Cardiac septum (tissue), 1 donor: ENCODE measurements at places on chromosomes 2 and 18. TPM values are rescaled to one million over a fixed set of nuclear protein-coding genes. Genes with fewer than 3 reads are reported as not detected.

- DNase-seq: no peak
These were observed 230.3 kb upstream of the SLC14A2 start for GRCh38 chr18:45384962-45385315.

- DNase-seq: no peak
These were observed 47.2 kb downstream of the WDR33 start for GRCh38 chr2:127763776-127764175.

- DNase-seq: no peak
These were observed 245.0 kb upstream of the MGAT5 start for GRCh38 chr2:134008837-134009236.

DNA sequence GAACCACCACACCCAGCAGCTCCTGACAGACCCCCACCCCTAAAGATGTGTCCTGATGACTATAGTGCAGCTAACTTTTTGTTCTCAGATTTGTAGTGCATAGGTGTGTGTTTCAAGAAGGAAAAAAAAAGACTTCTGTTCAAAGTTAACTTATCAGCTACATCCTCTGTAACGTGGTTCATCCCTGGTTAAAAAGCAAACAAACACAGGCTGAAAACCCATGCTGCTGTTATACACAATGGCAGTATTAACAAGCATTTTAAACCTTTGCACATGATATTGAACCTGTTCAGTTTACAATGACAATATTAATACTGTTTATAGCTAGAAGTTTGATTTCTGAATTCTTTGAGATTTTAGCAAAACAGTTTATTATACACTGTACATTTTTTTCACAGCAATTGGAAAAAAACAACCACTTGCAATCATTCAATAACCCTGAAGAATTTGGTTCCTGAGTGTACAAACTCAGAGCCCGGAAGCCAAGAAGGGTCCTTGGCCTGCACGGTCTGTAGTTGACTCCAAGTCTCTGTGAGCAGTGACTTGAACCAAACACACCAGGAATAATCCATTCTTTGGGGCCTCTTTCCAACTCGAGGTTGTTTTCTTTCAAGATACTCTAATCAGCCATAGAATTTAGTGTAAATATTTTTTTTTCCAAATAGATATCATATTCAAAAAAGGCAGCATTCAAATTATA, 153.2 kb upstream of the MAPRE2 start:
- no peak for DNase-seq

GRCh38 chr2:46816846-46817726, 98.5 kb downstream of the MCFD2 start:
- peak; percentile 68 for DNase-seq

GRCh38 chr2:75808793-75809535, 98.2 kb upstream of the GCFC2 start:
- DNase-seq: no peak

DNA sequence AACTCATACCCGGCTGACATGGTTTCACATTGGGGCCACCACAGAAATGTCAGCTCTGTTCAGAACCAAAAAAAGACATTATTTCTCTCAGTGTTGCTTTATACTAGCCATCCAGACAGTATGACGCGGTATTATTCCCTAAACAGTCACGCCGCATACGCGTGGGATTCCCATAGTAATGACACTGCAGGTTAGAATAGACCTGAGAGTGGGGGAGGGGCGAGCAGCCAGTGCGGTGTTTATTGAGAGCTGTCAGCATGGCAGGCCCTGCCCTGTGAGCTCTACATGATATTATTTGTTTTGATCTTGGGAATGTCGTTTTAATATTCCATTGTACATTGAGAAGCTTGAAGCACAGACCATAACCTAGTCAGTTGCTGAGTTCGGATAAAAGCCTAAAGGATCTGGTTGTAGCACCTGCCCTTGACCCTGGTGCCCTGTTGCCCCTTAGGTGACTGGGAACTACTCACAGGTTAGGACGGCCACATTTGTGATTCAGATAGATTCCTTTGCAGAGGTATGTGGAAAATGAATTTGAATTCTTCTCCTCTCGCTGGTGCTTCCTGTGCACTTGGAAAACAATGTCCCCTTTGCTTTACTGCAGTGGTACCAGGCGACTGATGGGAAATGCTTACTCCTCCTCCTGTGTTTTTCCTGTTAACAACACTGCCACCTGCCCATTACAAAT, 150.1 kb downstream of the ARHGAP28 start:
- no peak for DNase-seq

DNA sequence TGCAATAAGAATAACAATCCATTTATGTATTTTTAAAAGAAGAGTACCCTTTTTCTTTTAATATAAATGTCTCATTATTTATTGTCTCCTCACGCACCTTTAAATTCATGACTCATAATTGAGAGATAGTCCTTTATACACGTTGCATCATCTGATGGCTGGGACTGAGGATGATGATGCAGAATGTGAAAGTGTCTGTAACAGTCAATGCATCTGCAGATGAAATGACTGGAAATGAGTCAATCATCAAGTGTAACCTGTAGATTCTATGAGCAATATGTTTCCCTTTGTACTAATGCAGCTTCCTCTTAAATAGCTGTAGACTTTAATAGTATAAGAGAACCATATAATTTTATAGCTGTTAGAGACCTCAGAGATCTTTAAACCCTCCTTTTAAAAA, 26.1 kb upstream of the SYT4 start:
- DNase-seq: no peak

DNA sequence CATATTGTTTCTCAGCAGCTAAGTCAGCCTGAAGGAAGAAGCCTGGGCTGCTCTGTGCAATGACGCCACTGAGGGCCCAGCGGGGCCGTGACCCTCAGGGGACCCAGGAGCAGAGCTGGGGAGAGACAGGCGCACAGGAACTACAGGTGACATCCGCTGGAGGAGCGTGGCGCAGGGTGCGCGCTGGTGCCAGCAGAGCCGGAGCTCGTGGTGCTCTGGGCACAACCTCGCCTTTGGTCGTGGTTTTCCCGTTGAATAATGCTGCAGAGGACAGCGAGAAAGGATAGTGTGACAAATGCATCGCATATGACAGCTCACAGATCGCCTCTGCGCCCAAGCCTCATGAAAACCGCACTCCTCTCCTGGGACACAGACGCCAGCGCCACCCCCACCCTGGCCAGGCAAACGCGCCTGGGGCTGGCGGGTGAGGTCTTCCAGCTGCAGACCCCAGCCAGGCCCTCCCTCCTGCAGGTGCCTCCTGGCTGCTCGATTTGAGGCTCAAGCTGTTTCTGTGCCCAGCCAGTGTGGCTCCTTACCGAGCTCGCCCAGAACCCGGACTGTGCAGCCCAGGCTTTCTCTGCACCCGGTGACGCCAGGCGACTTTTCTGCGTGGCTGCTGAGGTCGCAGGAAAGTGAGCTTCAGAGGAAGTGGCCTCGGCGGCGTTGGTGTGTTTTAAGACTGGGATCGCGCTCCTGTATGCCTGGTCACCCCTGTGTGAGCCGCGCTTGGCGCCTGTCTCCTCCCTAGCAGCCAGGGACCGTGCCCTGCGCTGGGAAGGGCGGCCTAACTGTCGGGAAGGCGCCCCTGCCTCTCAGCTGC, 583.1 kb upstream of the HS6ST1 start:
- DNase-seq: peak; percentile 65

GRCh38 chr2:25309402-25309801, 32.3 kb downstream of the DNMT3A start:
- DNase-seq: no peak

GRCh38 chr2:133812826-133813617, 244.8 kb upstream of the NCKAP5 start:
- DNase-seq: no peak

DNA sequence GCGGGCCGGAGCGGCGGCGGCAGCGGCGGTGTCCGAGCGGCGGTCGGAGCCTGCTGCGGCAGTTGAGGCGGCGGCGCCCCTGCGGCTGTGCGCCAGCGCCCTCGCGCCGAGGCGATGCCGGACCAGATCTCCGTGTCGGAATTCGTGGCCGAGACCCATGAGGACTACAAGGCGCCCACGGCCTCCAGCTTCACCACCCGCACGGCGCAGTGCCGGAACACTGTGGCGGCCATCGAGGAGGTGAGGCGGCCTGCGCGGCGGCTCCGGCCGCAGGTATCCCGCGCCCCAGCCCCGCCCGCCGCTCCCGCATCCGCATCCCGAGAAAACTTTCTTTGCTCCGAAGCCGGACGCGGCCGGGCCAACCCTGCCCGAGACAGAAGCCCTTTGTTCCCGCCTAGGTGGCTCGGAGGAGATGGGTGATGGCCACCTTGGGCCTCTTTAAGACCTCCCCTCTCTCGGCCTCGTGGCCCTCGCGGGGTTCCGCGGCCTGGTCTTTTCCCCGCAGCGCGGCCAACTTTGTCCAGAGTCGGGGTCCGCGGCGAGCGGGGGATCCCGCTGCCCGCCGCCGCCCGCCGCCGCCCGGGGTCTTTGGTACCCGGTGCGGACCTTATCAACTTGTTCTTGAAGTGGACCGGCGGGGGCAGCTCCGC, 504 bp downstream of the ASAP2 start:
- DNase-seq: no peak

GRCh38 chr18:10455726-10456453, 1.5 kb downstream of the APCDD1 start:
- DNase-seq: no peak

DNA sequence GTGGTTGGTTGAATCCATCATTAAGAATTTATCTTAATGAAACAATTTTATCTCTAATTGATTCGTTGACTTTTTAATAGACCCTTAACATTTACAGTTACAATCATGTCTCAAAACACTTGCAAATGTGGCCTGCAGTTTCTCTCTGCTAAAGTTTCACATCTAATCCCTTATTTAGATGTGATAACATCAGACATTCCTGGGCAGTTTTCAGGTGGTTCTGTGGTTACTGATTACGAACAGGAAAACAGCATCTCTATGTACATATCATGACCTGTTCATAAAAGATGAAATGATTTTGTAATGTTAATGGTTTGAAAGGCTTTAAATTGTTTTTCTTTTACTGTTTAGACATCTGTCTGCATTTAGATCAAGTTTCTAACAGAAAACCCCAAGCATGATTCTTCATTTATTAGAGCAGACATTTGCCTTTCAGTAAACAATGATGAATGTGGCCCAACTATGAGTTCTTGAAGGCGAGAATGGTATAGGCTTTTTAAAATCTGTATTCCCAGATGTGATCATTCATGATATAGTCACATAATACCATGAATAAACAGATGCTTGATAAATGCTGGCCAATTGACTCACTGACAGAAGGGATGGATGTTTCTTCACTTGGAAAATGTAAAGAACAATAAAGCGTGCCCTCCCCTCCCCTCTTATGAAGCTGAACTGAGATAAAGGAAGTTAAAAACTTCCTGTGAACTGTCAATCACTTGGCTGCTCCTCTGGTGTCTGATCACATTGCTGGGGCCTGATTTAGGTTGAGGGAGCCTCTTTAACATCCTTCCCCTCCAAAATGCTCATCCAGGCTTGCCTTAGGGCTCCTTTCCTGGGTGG, 3.5 kb downstream of the CAPN14 start:
- no peak for DNase-seq

GRCh38 chr2:121919803-121920202, 164.4 kb downstream of the TSN start:
- DNase-seq: no peak

BIN1 gene
- total RNA-seq: 14.0 TPM

POU3F3 gene
- 0.11 TPM for total RNA-seq

OTOF gene
- not detected for total RNA-seq

CPO gene
- not detected for total RNA-seq

MSTN gene
- total RNA-seq: 1.1 TPM

POTEE gene
- not detected for total RNA-seq

ACADL gene
- 6.2 TPM for total RNA-seq

CCDC93 gene
- total RNA-seq: 26.9 TPM
